Stomach (tissue), 19 donors: ENCODE measurements at places on chromosomes 11 and 22. TPM values are rescaled to one million over a fixed set of nuclear protein-coding genes. Genes with fewer than 3 reads are reported as not detected.

Gene CCDC81
- polyA plus RNA-seq = 1.2 TPM

Gene MMP12
- 0.46 TPM for polyA plus RNA-seq

Gene HTR3A
- polyA plus RNA-seq = 1.9 TPM

Gene DUSP8
- 2.8 TPM for polyA plus RNA-seq

Gene TCN1
- polyA plus RNA-seq = 14.2 TPM

Gene SPTBN2
- polyA plus RNA-seq = 12.9 TPM

Gene NCR3LG1
- 0.37 TPM for polyA plus RNA-seq

Gene PHOX2A
- polyA plus RNA-seq = not detected

Gene SLC25A45
- 1.9 TPM for polyA plus RNA-seq

Gene EHF
- 19.4 TPM for polyA plus RNA-seq

Gene SSTR3
- polyA plus RNA-seq = 0.05 TPM

Gene PATE2
- polyA plus RNA-seq = not detected
